ENCODE measurements at places on chromosomes 3 and 15.
A peak's percentile ranks its signal among the peaks of the same experiment; 100 is the strongest.

- peak; percentile 53 for DNase-seq
These were observed 36.6 kb downstream of the CD86 start for GRCh38 chr3:122091602-122092295.

DNA sequence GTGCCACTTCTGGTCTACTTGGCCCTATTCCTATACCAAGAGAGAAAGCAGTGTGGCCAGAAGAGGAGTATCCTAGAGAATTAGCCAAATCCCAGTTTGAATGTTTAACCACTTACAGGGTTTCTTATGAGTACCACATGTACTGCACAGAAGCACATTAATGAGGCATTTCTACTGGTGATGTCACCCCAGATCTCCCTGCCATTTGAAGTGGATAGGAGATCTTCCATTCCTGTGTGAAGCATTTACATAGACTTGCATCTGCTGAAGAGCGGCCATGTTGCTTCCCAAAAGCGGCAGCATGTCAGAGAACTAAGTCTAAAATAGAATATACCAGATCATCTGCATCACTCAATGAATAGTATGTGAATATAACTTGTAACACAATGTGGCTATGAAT, 108.4 kb upstream of the TUSC7 start:
- DNase-seq = no peak

- DNase-seq = no peak
These were observed 86.8 kb downstream of the TMCO5A start for GRCh38 chr15:38021259-38021658.

- no peak for DNase-seq
These were observed 27.4 kb downstream of the TCAIM start for GRCh38 chr3:44365952-44366351.

All from suppressor macrophage treated with lipopolysaccharide for 4 hours (primary cell).